ENCODE measurements at places on chromosomes 1 and 21.

DNA sequence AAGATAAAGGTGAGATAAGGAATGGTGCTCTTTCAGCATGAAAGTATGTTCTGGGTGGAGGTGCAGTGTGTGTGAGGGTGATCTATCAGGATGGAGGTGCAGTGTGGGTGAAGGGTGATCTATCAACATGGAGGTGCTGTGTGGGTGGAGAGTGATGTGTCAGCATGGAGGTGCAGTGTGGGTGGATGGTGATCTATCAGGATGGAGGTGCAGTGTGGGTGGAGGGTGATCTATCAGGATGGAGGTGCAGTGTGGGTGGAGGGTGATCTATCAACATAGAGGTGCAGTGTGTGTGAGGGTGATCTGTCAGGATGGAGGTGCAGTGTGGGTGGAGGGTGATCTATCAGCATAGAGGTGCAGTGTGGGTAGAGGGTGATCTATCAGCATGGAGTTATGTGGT, 12.3 kb upstream of the MAP10 start:
- no peak for DNase-seq

DNA sequence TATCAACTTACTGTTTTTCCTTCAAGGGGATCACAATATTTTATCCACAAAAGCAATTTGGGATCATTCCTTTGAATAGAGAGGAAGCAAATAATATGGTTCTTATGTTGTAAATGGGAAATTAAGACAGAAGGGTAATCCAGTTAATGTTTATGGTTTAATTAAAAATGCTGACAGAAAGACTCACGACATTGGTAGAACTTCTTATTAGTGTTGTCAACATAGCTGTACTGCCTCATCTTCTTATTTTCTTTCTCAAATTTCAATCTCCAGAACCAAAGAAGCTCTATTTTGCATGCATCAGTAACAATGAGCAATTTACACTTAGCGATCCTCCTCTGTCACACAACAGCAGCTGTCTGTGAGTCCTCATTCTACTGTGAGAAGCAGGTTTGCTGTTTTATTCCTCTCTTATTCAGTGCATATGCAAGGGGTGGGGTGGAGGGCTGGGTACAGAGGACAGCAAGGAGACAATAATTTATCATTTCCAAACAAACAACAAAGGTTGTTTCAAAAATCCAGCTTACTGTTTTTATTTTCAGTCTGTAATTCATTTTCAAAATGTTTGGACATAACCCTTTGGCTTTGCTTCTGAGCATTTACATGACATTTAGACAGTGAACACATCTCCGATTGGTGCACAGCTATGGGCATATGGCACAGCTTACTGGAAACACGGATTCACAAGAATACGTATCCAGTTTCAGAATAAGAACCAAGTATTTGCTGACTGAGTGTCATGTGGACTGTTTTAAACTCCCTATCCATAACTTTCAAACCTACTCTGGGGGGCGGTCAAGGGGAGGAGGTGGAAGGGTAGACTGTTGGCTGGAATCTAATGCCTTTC, 335.9 kb downstream of the RGS7 start:
- DNase-seq: no peak

DNA sequence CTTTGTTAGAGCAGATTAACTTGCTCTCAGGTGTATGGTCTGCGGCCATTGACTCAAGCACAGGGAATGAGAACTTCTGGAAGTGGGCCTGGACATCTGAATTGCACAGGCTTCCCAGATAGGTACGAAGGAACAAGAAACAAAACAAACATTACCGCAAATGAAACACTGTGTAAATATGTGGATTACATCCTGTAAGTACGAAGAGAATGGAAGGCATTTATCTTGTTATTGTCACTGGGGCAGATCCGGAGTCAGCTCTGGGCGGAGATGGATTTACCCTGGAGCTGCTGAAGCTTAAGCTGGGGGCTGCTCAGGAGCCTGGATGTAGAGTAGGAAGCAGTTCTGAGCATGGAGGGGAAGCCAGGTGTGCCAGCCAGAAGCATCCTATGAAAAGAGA, 6.8 kb downstream of the HES2 start:
- DNase-seq: no peak

DNA sequence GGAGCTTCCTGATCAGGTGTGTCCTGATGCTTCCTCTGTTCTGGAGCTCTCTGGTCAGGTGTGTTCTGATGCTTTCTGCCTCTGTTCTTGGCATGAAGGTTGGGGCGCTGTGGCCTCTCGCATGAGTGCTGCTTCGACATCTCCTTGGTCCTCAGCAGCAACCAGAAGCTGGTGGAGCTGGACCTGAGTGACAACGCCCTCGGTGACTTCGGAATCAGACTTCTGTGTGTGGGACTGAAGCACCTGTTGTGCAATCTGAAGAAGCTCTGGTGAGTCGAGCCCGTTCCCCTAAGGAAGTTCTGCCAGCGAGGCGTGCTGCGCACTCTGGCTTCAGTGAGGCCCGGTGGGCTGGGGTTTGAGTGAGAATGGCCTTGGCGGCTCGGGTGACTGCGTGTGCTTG, 18.0 kb downstream of the NLRP3 start:
- no peak for DNase-seq

Data from NCI-H2107 (cell line).